Stimulated activated CD8-positive, alpha-beta memory T cell treated with anti-CD3 and anti-CD28 coated beads, Interleukin-2, amount 100 ng/mL, for 1 hour (primary cell): ENCODE measurements at places on chromosomes 5 and 9.

GRCh38 chr9:31519011-31519410 lies 865.4 kb upstream of the ACO1 start:
- no peak for DNase-seq

DNA sequence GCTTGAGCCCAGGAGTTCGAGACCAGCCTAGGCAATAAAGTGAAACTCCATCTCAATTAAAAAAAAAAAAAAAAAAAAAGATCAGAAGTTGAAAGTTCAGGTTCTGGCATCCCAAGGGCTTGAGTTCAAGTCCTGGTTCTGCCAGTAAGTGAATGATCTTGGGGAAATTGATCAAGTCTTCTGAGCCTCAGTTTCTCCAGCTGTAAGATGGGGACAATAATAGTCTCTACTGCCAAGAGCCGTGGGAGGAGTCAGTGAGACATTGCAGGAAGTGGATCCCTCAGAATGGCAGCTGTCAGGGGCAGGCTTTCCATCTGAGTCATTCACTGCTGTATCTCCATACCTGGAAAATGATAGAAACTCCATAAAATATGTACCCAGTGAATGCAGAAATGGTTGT lies 37.8 kb upstream of the FUBP3 start:
- DNase-seq, result no peak

- DNase-seq, result no peak
Observed at GRCh38 chr5:1174122-1174936, 27.1 kb upstream of the SLC6A19 start.

DNA sequence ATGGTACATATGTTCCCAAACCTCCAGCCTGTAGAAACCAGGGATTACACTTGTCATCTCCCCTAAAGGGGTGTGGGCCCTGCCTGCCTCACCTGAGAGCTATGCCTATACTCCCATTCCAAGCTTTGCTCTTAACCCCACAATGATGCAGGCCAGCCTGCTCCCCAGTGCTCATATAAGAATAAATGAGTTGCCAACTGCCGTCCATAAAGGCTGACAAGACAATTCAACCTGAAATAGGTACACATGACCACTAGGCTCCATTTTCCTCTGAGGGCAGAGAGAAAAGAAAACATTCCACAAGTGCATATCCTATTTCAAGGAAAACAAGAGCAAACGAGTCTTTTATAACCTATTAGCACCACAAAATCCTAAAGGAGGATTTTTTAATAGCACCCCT lies 28.4 kb downstream of the SKP1 start:
- no peak for DNase-seq

- DNase-seq, result no peak
Observed at GRCh38 chr5:31936683-31937082, 237.4 kb downstream of the GOLPH3 start.

- no peak for DNase-seq
Observed at GRCh38 chr9:89096807-89097206, 81.8 kb downstream of the SHC3 start.

DNA sequence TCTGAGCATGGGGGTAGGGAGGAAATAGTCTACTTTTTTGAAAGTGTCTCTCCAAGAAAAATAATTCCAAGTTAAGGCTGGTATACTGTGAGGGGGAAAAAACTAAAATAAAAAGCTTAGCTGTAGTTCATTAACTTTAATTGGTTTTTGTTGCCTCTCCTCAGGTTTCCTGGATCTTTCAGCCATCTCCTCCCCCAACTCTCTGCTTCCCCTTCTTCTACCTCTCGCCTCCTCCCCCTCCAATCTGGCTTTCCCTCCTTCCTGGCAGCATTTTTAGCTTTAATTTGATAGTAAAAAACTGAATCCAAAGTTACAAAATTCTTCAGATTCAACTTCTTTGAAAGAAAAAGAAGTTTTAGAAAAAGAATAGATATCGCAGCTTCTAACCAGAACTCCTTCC lies 462.6 kb downstream of the CETN3 start:
- no peak for DNase-seq

GRCh38 chr9:20262611-20263010 lies 359.7 kb downstream of the MLLT3 start:
- no peak for DNase-seq

DNA sequence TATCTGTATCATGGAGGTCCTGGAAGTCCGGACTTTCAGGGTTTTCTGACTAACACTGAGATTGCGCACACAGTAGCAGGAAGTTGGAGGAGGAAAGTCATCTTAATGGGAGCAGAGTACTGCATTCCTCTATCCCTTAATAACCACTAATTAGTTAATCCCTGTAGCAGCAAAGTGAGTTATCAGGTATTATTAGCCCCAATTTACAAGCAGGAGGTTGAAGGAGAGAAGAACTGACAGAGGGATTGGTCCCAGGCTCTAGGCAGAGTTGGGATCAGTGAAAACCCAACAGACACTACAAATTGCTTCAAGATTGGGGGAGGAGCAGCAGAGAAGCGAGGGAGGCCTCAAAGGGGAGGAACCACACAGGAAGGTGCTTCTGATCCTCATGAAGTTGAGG lies 74.5 kb upstream of the XPA start:
- DNase-seq, result no peak

- no peak for DNase-seq
Observed at GRCh38 chr9:7094052-7094451, 336.3 kb downstream of the KDM4C start.

GRCh38 chr5:137635521-137635921 lies 100.4 kb downstream of the KLHL3 start:
- no peak for DNase-seq

GRCh38 chr9:127749090-127749787 lies 14.1 kb upstream of the TOR2A start:
- DNase-seq, result no peak

GRCh38 chr9:71990466-71990865 lies 69.9 kb downstream of the C9orf57 start:
- no peak for DNase-seq

DNA sequence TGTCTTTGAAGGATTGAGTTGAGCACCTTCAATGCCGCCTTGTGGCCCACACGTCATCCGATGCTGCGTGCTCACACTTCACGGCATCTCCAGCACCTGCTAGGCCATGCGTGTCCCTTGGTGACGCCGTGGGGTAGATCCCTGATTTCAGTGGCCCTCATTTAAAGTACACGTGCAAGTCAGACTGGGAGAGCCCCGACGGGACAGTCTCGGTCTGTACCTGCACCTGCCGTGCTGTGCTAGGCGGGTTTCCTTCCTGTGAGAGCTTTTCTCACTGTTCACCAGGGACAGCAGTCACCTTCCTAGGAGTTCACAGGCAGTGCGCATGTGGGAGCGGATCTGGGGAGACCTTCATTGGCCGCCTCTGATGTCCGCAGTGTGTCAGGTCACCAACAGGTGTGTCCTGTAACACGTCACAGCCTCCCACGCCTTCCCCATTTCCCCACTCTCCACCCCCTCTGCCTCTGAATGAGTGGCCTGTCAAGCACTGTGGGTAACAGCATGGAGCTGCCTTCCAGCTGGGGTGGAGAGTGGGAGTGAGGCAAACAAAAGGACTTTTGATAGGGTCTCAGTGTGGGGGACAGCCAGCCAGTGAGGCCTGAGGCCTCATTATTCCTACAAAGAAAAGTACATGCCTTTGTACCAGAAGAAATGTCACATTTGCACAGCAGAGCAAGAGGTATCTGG lies 236.4 kb downstream of the FANCC start:
- no peak for DNase-seq

DNA sequence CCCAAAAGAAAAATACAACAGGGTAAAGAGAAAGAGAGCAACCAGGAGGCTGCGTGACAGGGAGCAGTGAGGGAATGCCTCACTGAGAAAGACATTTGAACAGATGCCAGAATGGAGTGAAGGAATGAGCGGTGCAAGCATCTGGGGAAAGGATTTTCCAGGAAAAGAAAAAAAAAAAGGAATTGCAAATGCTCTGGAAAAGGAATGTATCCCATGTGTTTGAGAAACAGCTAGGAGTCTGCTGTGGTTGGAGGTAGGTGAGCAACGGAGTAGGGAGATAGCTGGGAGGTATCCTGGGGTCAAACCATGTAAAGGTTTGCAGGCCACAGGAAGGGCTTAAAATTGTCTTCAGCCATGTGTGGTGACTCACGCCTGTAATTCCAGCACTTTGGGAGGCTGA lies 23.6 kb upstream of the CEMIP2 start:
- DNase-seq, result no peak

- DNase-seq, result no peak
Observed at GRCh38 chr9:81824802-81825730, 103.2 kb upstream of the SPATA31D4 start.

DNA sequence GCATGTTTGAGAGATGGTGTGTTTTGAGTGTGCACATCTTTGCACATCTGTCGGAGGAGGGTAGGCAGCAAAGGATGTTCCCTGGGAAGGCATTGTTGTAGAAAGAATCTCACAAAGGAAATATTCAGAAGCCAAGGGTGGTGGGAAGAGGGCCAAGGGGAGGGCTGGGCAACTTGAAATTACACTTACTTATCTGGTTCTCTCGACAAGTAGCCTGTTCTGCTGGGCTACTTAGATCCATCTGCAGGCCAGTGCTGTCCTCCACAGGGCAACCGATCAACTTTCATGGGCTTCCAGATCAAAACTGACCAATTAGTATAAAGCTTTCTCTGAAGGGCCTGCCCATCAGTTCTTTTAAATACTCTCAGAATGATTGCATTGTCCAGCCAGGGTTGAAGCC lies 495.2 kb downstream of the GADD45G start:
- no peak for DNase-seq

GRCh38 chr5:40628407-40628806 lies 51.3 kb upstream of the PTGER4 start:
- no peak for DNase-seq

- peak; percentile 75 for DNase-seq
Observed at GRCh38 chr9:129202613-129203555, 24.8 kb upstream of the IER5L start.

- DNase-seq, result no peak
Observed at GRCh38 chr5:131389096-131389868, 125.4 kb downstream of the CDC42SE2 start.

DNA sequence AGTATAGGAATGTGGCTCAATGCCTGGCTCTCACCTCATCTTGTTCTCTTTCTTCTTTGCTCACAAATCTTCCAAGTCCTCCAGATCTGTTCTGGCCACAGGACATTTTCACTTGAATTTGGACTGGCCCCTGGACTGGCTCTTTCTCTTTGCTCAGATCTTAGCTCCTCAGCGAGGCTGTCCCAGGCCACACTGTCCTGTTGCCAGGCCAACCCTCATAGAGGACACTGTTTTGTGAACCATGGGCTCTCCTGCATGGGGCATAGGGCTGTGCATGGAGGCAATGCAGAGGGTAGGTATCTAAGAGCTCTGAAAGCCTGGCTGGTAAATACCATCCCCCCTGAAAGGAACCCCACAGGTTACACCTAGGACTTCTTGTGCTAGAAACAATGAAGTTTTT lies 13.5 kb upstream of the SLC28A3 start:
- DNase-seq, result no peak

DNA sequence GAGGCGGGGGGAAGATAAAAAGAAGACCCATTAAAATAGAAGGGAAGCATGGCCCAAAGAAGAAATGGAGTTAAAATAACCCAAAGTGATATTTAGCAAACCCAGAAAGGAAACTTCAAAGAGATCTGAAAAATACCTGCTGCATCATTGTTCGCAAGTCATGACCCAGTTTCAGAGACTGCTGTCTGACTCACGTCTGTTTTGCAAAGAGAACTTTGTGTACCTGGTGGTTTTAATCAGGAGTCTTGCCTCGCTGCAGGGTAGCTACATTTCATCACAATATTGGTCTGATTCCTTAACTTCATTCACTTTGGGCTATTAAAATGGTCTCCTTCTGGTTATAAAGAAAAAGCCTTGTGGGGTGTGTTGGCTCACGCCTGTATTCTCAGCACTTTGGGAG lies 461.1 kb upstream of the DAP start:
- no peak for DNase-seq
